Melanocyte of skin (primary cell): ENCODE measurements at places on chromosomes 2 and 18. TPM values are rescaled to one million over a fixed set of nuclear protein-coding genes. Genes with fewer than 3 reads are reported as not detected.

Gene DSC2
- total RNA-seq: not detected in 2 replicates

Gene MROH2A
- total RNA-seq: not detected in 2 replicates

Gene VSNL1
- 0.34 TPM in 1 of 2 replicates, not detected in the other for total RNA-seq

Gene MYO5B
- 0.69 TPM in 1 of 2 replicates, not detected in the other for total RNA-seq

Gene DUSP2
- 1.7 and 2.9 TPM in 2 replicates for total RNA-seq

Gene FN1
- 228 and 330 TPM in 2 replicates for total RNA-seq

Gene SLC35G4
- not detected in 2 replicates for total RNA-seq

Gene GALNT5
- 0.31 and 0.33 TPM in 2 replicates for total RNA-seq

Gene UGT1A10
- total RNA-seq: not detected in 2 replicates

Gene GNLY
- not detected in 2 replicates for total RNA-seq

Gene GCKR
- not detected in 2 replicates for total RNA-seq

Gene DSEL
- 2.8 and 6.5 TPM in 2 replicates for total RNA-seq

Gene ANKRD53
- 1.4 and 1.8 TPM in 2 replicates for total RNA-seq

Gene POLR1B
- 32.3 and 44.7 TPM in 2 replicates for total RNA-seq

Gene C2orf78
- total RNA-seq: not detected in 2 replicates

Gene GPR45
- total RNA-seq: not detected in 2 replicates

Gene GRHL1
- 0.34 and 0.73 TPM in 2 replicates for total RNA-seq

Gene LCLAT1
- total RNA-seq: 18.2 and 21.4 TPM in 2 replicates

Gene CERKL
- not detected in 2 replicates for total RNA-seq

Gene SERPINB10
- 1.00 TPM in 1 of 2 replicates, not detected in the other for total RNA-seq
